ENCODE measurements at places on chromosomes 6 and 20.
A peak's percentile ranks its signal among the peaks of the same experiment; 100 is the strongest.

- no peak for ATAC-seq
Observed at GRCh38 chr20:19098117-19098516, 114.3 kb upstream of the SLC24A3 start.

DNA sequence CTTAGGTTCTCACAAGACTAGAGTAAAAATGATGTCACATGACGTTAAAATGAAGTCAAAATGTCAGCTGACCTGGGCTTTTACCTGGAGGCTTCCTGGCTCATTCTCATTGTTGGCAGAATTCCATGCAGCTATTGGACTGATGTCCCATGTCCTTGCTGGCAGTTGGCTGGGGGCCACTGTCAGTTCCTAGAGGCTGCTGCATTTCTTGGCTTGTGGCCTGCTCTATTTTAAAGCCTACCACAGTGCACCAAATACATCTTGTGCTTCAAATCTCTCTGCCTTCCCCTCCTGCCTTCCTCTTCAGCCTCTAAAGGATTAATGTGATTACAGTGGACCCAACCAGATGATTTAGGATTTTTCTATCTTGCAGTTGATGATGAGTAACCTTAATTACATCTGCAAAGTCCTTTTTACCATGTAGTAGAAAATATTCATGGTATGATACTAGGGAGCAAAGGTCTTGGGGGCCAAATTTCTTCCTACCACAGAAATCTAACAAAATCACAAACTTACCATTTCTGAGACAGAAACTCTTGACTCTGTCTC lies 81.9 kb downstream of the FIG4 start:
- ATAC-seq = no peak

GRCh38 chr6:69116658-69117057 lies 481.6 kb downstream of the ADGRB3 start:
- ATAC-seq = no peak

GRCh38 chr20:4820806-4821518 lies 99.3 kb downstream of the PRND start:
- no peak for ATAC-seq

- peak; percentile 44 for ATAC-seq
Observed at GRCh38 chr20:32522776-32523612, 62.1 kb downstream of the NOL4L start.

GRCh38 chr20:9886227-9886626 lies 47.4 kb upstream of the PAK5 start:
- no peak for ATAC-seq

DNA sequence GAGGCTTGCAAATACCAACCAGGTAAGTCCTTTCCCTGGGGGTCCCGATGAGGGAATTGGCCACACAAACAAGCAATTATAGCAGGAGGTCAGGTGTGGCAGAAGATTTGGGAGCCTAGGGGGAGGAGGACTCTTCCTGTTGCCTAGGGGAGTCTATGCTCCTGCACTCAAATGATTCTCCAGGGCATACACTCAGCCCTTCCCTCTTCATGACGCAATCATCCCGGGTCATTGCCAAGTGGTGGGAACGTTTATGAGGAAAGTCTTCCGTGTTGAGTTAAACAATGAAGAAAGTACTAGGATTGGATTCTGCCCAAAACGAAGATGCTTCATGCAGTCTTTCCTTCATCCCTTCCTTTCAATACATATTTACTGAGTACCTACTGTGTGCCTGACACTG lies 186.5 kb upstream of the TSHZ2 start:
- ATAC-seq = no peak

DNA sequence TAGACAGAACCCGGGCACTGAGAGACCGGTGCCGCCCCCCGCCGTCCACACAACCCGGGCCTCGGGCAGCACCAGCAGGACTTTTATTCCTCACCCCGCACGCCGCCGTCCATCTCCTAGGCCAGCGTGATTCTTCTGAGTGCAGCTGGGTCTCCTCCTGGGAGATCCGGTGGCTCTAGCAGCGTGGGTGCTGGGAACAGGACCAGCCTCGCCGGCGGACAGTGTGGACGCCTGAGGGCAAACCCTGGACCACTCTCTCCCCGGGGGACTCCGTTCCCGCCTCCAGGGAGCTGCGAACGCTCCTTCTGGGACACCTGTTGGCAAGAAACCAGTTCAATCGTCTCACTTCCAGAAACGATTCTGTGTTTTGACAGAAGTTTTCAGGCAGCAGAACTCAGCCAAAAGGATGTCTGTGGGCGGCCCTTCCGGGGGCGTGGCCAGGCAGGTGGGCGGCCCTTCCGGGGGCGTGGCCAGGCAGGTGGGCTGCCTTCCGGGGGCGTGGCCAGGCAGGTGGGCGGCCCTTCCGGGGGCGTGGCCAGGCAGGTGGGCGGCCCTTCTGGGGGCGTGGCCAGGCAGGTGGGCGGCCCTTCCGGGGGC lies 130.7 kb downstream of the DLL1 start:
- no peak for ATAC-seq

- ATAC-seq = no peak
Observed at GRCh38 chr6:44269921-44270525, at the start of gene TMEM151B. Gene TMEM151B, plus strand, starts transcription at chr6:44270450. Its CDS starts 293 bp downstream, at chr6:44270743.

DNA sequence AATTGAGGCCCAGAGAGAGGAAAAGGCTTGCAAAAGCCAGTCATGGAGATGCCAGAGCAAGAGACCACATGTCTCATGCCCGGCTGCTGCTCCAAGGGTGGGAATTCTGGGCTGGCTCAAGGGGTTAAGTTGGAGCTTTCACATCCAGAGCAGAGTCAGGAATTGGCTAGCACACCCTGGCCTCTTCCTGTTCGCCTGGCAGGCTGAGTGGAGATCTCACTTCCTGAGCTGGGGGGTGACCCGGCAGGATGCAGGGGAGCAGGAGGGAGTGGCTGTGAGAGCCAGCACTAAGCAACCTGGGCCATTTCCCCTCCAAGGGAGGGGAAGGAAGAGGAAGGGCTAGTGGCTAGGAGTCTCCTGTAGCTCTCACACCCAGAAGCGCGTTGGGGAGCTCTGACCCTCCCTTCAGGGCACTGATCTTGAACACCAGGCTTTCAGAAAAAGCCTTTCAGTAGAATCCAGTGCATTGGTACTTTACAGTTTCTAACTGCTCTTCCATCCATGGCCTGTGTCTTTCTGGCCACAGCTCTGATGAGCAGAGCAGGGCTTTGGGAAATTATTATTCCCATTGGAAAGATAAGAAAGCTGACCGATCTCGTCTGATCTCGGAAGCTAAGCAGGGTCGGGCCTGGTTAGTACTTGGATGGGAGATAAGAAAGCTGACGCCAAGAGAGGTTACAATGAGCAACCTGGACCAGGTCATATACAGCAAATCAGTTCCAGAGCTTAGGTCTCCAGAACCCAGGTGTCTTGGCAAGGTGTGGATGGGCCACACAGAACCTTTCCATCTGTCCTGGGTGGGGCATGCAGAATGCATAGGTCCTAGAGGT lies 2.2 kb upstream of the CCM2L start:
- ATAC-seq = no peak

DNA sequence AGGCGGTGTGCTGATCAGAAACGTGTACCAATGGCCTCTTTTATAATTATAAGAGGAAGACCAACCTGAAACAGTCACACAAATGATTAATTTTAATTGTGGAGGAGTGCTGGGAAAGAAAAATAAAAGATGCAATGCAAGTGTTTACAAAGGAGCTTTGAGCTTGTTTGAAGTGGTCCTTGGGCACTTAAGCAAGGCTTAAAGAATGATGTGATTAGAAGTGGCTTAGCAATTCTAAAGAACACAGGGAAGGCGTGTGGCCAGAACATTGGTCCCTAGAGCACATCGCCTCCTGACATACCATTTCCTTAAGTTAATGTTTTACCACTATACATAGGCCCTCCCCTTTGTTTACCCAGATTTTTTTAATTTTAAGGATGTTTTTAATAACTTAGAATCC lies 26.1 kb downstream of the PTPN1 start:
- no peak for ATAC-seq

- no peak for ATAC-seq
Observed at GRCh38 chr6:161455848-161456247, 182.0 kb upstream of the AGPAT4 start.

Measured in activated CD4-positive, CD25-positive, alpha-beta regulatory T cell treated with anti-CD3 and anti-CD28 coated beads, Interleukin-2, amount 50 U/mL, for 24 hours (primary cell).